ENCODE measurements at places on chromosomes 1 and 21.

- peak; percentile 13 for DNase-seq
These were observed 19.9 kb downstream of the CASQ2 start for GRCh38 chr1:115748401-115749150.

GRCh38 chr1:29465755-29466154, 229.4 kb downstream of the PTPRU start:
- DNase-seq: peak; percentile 10

DNA sequence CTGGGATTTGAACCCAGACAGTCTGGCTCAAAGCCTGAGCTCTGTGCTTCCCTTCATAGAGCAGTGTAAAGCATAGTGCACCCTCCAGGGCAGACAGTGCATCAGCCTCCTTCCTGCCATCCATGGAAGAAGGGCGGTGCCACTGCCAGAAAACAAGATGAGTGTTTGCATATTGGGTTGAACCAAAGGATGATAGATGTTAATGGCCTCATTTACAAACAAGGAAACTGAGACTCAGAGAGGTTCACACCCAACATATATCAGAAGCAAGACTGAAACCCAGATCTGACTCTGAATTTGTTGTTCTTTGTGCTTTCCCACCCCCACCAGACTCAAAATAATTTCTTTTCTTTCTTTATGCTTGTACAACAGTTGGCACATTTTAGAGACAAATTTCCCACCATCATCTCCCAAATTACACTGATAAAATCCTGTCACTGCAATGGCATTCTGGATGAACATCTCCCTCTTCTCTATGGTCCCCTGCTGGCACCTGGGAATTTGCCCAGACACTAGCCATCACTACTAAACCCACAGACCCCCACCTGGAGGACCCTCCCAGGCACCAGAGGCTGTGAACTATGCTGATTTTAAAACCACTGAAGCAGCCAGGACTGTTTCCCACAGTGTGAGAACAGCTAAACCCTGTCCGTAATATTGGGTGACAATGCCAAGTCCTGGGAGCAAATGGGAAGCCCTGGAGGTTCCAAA, 45.4 kb upstream of the MPZL1 start:
- no peak for DNase-seq

- DNase-seq: no peak
These were observed 7.1 kb downstream of the PTPN7 start for GRCh38 chr1:202153284-202153683.

GRCh38 chr1:36528361-36529349, 45.9 kb upstream of the CSF3R start:
- DNase-seq: no peak

DNA sequence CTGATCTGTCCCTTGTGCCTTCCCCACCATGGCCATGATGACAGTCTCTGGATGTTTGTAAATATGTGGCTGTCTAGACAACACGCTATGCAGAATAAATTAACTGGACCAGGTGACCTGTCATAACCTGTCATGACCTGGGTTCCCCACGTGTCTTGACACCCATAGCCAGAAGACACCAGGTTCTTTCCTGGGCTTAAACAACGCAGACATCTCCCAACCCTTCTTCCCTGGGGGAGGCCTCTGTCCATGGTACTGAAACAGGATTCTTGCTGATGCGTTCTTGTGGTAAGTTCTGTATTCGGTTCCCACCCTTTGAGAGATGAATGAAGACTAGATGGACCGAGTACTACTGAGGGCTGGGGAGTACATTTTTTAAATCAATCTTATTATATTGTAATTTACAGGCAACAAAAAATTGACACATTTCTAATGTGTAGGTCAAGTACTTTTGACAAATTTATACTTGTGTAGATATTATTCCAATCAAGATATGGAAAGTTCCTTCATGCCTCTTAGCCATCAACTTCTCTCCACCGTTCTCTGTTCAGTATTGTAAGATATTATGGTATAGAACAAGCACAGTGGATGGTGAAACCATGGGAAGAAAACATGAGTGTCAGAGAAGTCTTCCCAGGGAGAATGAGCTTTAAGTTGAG, 738.8 kb downstream of the PTPRU start:
- DNase-seq: no peak

GRCh38 chr1:43306688-43307457, 6.1 kb downstream of the TIE1 start:
- no peak for DNase-seq

- no peak for DNase-seq
These were observed 215.5 kb upstream of the USP25 start for GRCh38 chr21:15514073-15514946.

- no peak for DNase-seq
These were observed 2.1 kb downstream of the TIE1 start for GRCh38 chr1:43302721-43303470.

DNA sequence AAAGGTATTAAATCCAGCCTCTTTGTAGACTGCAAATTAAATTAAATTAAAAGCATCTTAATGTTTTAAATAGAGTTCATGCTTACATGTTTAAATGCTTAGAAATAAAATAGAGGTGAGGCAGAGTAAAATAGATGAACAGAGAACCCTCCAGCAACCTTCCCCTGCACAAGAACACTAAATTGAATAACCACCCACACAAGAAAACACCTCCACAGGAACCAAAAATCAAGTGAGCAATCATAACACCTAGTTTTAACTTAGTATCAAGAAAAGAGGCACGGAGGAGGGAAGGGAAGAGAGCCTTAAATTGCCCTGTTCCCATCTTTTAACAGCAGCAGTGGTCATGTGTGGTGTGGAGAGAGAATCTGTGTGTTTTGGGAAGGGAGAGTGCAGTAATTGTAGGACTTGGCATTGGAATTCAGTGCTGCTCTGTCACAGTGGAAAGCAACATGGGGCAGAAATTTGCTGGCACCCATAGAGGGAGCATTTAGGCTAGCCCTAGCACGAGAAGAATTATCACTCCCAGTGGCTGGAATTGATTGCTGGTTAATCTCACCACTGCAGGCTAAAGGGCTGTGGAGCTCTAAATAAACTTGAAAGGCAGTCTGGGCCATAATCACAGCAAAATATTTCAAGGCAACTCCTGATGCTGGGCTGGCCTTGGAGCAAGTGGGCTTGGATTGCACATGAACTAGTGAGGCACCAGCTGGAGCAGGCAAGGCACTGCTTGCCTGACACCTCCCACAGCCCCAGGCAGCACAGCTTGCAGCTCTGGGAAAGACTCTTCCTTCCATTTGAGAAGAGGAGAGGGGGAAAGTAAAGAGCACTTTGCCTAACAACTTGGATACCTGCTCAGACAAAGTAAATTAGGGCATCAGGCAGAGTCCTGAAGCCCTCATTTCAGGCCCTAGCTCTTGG, 1478.8 kb downstream of the NCAM2 start:
- DNase-seq: no peak

GRCh38 chr1:232571523-232571922, 58.4 kb downstream of the SIPA1L2 start:
- no peak for DNase-seq

DNA sequence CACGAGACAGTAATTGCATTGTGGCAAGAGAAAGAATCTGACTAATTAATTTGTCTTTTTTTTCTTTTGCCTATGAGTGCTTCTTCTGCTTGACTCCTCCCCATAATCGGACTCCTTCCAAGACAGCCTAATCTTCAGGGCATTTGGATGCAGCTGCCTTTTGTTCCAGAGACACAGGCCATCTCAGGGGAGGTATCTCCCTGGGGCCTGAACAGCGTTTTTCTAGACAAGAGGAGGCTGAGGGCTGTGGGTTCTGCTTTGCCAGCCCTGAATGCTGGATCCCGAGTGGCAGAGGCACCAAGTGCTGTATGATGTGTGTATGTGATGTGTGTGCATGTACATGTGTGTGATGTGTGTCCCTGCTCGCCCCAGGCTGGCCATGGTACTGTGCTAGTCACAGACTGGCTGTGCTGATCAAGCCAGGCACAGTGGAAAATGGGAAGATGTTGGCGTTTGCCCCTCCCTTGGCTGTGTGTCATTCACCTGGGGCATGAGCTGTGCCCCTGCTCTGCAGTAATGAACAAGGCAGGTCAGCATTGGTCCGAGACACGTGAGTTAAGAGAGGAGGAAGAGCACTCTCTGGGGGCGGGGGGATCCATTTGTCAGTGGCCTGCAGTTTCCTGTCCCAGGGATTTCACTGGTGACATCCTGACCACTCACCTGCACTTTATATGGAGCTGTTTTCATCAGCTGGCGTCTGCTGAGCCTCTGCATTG, 77.2 kb downstream of the ADARB1 start:
- no peak for DNase-seq

GRCh38 chr1:229209386-229209785, 61.5 kb upstream of the RAB4A start:
- DNase-seq: peak; percentile 43

DNA sequence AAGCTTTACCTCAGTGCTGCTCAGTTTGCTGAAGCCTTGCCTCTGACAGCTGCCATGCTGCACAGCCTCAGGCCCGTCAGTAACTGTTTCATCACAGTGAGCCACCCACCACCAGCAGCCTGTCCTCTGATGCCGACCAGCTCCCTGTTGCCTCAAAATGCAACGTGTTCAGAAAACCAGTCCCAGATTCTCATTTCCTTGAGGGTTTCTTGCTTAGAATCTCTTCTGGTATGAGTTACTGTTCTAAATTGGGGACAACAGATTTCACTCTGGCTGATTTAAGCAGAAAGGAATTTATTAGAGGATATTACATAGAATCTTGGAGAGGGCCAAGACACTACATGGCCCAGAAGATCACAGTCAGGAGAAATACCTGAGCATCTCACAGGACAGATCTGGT, 11.0 kb downstream of the UBL4B start:
- DNase-seq: no peak

DNA sequence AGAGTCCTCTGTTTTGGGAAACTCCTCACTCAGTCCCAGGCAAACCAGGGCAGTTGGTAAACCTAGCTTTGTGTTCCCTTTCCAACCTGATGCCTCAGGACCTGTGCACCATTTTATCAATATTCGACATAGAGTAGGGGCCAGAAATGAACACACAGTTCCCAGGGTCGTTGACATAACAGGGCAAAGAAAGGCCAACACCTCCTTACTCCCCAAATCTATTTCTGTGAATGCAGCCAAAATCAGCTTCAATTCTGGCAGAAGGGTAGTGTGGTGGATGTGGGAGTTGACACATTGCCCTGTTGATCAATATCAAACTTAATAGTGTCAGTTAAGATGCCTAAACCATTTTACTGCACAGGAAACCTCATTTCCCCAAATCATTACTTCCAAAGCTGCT, 104.6 kb upstream of the SPATA6 start:
- DNase-seq: no peak

- DNase-seq: no peak
These were observed 382.5 kb upstream of the VAMP3 start for GRCh38 chr1:7388488-7389185.

Data from NCI-H226 (cell line).